ENCODE measurements at places on chromosomes 7 and 10.
A peak's percentile ranks its signal among the peaks of the same experiment; 100 is the strongest.

DNA sequence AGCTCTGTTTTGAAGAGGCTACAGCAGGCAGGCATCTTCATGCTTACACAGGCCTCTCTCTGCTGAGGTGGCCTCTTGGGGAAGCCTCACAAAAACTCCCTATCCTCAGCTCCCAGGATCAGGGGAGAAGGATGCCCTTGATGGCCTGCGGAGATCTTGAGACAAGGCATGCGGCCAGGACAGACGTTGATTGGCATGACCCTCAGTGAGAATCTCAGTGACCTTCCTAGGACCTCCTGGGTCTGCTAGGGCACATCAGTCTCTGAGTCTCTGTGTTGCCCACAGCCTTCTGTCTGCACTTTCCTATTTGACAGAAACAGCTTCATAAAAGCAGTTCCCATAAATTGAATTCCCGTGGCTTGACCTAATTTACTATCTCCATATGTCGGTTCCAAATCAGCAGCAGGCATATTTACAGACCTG is 1005.8 kb upstream of the C7orf33 start:
- DNase-seq = no peak
- H3K27ac ChIP-seq = no peak overlapping the region
- H3K27me3 ChIP-seq = no peaks in the 10 kb centered on the region
- H3K4me1 ChIP-seq = no peaks in the 10 kb centered on the region

DNA sequence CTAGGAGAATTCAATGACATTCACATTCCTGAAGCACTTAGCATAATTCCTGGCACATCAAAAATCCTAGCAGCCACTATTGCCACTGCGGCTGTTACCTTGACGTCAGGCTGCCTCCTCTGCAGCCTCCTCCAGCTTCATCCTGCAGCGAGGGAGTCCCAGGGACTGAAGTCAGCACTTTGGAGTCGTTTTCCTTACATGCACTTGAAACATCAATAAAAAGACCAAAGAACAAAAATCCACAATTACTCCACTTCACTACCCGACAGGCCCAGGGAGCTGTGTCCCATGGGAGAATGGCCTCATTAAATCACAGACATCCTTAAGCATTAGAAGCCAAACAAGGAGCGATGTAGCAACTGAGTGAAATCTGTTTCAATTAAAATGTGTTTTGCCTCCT is 48.6 kb upstream of the NANOS1 start:
- no peaks in the 10 kb centered on the region for H3K36me3 ChIP-seq
- H3K27ac ChIP-seq = no peak overlapping the region
- H3K4me3 ChIP-seq = no peak overlapping the region
- no peak for DNase-seq

DNA sequence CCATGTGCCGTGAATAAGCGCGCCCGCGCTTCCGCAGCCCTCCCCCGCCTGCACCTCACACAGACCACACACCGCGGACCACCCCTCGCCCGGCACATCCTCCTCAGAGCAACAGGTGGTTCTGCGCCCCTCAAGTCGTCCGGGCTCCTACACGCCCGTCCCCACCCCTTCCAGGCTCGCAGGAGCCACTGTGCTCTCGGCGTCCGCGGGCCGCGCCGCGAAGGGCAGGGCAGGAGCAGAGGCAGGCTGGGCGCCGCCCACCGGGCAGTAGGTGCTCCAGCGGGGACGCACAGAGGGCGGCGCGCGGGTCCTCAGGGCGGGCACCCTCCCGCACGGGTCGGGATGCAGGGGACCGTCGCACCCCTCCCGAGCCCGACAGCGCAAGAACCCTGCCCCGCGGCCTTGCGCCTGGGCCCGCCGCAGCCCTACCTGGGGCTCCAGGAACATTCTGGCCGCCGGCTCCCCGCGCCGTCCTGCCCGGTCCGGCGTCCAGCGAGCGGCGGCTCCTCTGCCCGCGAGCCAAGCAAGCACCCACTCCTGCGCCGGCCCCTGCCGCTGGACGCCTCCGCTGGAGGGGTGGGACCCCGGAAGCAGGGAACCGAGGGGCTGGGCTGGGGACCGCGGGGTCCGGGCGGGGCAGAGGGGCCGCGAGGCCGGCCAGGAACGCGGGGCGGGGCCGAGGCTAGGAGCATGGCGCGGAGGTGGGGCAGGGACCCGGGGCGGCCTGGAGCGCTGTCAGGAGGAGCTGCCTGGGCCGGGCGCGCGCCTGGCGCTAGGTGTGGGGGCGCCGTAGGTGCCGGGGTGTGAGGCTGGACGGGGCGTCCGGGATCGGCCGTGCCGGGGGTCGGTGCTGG is 37.4 kb downstream of the RASGEF1A start:
- H3K36me3 ChIP-seq = no peaks in the 10 kb centered on the region
- H3K27ac ChIP-seq = no peak overlapping the region
- H3K27me3 ChIP-seq = no peaks in the 10 kb centered on the region
- peak overlapping the region; percentile 55 for H3K4me3 ChIP-seq
- DNase-seq = no peak
- no peaks in the 10 kb centered on the region for H3K4me1 ChIP-seq

- peaks cover 46% of the 10 kb centered on the region for H3K4me1 ChIP-seq
- H3K4me3 ChIP-seq = peak overlapping the region; percentile 56
- DNase-seq = peak; percentile 75
- peaks cover 21% of the 10 kb centered on the region for H3K36me3 ChIP-seq
- H3K27me3 ChIP-seq = no peaks in the 10 kb centered on the region
Measured at GRCh38 chr7:143391462-143392404, 10.6 kb downstream of the ZYX start.

- H3K27me3 ChIP-seq = no peaks in the 10 kb centered on the region
- peaks cover 4% of the 10 kb centered on the region for H3K36me3 ChIP-seq
- no peak for DNase-seq
- H3K27ac ChIP-seq = no peak overlapping the region
Measured at GRCh38 chr7:33369888-33370287, 240.5 kb downstream of the BBS9 start.

GRCh38 chr10:107656932-107657331 is 492.4 kb upstream of the SORCS1 start:
- no peaks in the 10 kb centered on the region for H3K36me3 ChIP-seq
- no peak for DNase-seq
- no peak overlapping the region for H3K4me3 ChIP-seq
- no peaks in the 10 kb centered on the region for H3K4me1 ChIP-seq
- H3K27ac ChIP-seq = no peak overlapping the region

DNA sequence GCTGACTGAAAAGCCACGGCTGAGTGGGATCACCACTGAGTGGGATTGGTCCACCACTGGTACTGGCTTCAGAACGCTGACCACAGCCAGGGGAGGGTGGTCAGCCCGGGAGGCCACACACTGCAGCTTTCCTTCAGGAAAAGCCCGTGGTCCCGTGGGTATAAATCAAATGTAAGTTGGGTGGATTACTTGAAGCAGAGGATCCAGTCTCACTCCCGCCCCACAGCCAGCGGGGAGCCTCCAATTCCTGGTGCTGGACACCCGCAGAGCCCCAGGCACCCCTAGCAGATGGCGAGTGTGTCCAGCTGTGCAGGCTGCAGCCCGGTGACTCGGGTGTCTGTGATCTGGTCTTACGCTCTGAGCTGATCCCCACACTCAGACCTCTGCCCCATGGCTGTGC is 231.1 kb upstream of the ZNF32 start:
- no peak for DNase-seq
- no peak overlapping the region for H3K4me3 ChIP-seq
- no peak overlapping the region for H3K27ac ChIP-seq
- no peaks in the 10 kb centered on the region for H3K27me3 ChIP-seq

DNA sequence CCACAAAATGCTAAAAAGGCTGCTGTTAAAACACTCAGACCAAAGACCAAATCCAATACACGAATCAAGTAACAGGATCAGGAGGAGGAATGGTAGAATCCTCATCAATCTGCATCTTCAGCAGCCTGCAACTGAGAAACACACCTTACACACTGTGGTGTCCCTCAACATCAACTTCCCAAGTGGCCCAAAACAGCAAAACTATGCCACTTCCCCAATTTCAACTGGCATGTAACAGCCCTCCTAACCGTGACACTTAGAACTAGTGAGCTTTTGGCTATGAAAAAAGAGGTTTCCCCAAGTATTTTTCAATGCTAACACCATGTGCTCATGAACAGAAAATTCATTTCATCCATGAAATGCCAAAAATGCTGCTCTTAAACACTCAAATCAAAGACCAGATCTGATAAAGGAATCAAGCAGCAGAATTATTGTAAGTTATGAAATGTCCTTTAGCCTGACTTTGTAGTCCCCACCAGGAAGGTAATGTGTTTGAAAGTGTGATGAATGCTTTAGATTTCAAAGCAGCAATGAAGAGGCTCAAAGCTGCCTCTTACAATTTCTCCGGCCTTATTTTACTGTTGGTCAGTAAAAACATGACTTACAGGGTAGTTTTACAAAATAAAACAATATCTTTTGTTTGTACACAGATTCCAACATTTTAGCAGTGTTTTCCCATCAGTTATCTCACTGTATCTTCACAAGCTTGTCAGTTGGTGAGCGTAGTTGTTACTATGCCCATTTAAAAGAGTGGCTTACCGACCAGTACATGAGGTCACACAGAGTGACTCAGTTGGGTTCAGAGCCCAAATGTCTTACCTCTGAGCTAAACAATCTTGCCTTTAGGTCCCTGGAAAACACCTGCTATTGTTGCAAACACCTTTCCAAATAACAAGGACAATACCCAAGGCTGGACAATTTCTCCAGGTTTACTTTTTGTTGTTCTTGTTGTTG is 65.7 kb upstream of the ASAH2 start:
- H3K27ac ChIP-seq = no peak overlapping the region
- H3K4me3 ChIP-seq = no peak overlapping the region
- H3K27me3 ChIP-seq = no peaks in the 10 kb centered on the region
- no peak for DNase-seq

DNA sequence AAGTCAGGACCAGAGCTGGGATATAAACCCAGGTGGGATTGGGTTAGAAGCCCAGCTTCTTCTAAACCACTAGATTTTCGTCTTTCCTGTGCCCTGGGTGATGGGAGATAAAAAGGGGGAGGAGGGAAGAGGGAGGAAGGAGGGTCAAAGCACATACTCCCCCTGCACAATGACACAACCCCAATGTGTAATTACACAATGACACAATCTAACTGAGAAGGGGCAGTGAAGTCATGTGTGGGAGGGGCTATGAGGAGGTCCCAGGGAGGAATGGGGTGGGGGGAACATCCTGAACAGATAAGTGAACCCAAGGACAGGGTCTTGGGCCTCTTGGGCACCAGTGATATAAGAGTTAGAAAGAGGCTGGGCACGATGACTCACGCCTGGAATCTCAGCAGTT is 44.5 kb downstream of the TECTB start:
- no peak for DNase-seq
- H3K4me3 ChIP-seq = no peak overlapping the region
- no peaks in the 10 kb centered on the region for H3K4me1 ChIP-seq
- no peak overlapping the region for H3K27ac ChIP-seq
- no peaks in the 10 kb centered on the region for H3K36me3 ChIP-seq
